ENCODE measurements at places on chromosomes 2 and 18. TPM values are rescaled to one million over a fixed set of nuclear protein-coding genes. Genes with fewer than 3 reads are reported as not detected.

ALPP gene
- not detected for polyA plus RNA-seq

IRS1 gene
- 18.1 TPM for polyA plus RNA-seq

KCNE4 gene
- 3.4 TPM for polyA plus RNA-seq

GRP gene
- polyA plus RNA-seq: not detected

MSH6 gene
- polyA plus RNA-seq: 33.3 TPM

GIGYF2 gene
- 41.3 TPM for polyA plus RNA-seq

GREB1L gene
- 7.9 TPM for polyA plus RNA-seq

PRKAG3 gene
- 44.4 TPM for polyA plus RNA-seq

SCN2A gene
- polyA plus RNA-seq: not detected

UGT1A8 gene
- polyA plus RNA-seq: not detected

ZNF638 gene
- 84.3 TPM for polyA plus RNA-seq

SGO2 gene
- polyA plus RNA-seq: 5.9 TPM

TNS1 gene
- polyA plus RNA-seq: 142 TPM

AOX1 gene
- 1.5 TPM for polyA plus RNA-seq

SFXN5 gene
- 6.4 TPM for polyA plus RNA-seq

UGT1A9 gene
- polyA plus RNA-seq: not detected

IL36RN gene
- polyA plus RNA-seq: not detected

CPLX4 gene
- polyA plus RNA-seq: not detected

ABCA12 gene
- polyA plus RNA-seq: 0.14 TPM

ATG16L1 gene
- polyA plus RNA-seq: 18.9 TPM

C1GALT1C1L gene
- 1.3 TPM for polyA plus RNA-seq

FSIP2 gene
- 1.1 TPM for polyA plus RNA-seq

KCTD1 gene
- 5.3 TPM for polyA plus RNA-seq

ILKAP gene
- polyA plus RNA-seq: 36.4 TPM

MAPK4 gene
- 9.7 TPM for polyA plus RNA-seq

RAMP1 gene
- 55.1 TPM for polyA plus RNA-seq

MCM6 gene
- polyA plus RNA-seq: 19.0 TPM

EVX2 gene
- not detected for polyA plus RNA-seq

ADCYAP1 gene
- 0.09 TPM for polyA plus RNA-seq

ADD2 gene
- polyA plus RNA-seq: 3.0 TPM

CHRND gene
- 173 TPM for polyA plus RNA-seq

Measured in hindlimb muscle (tissue), 1 donor.